Hepatocyte (in vitro differentiated cells): ENCODE measurements at places on chromosomes 5 and 9.

- no peaks in the 10 kb centered on the region for H3K27me3 ChIP-seq
- no peaks in the 10 kb centered on the region for H3K4me1 ChIP-seq
- no peak for DNase-seq
- no peaks in the 10 kb centered on the region for H3K36me3 ChIP-seq
These were observed 317.0 kb upstream of the MPDZ start for GRCh38 chr9:13596383-13596970.

- no peaks in the 10 kb centered on the region for H3K27me3 ChIP-seq
- DNase-seq = no peak
- no peak overlapping the region for H3K27ac ChIP-seq
- no peaks in the 10 kb centered on the region for H3K4me1 ChIP-seq
These were observed 20.3 kb upstream of the CTNNA1 start for GRCh38 chr5:138732933-138733332.

DNA sequence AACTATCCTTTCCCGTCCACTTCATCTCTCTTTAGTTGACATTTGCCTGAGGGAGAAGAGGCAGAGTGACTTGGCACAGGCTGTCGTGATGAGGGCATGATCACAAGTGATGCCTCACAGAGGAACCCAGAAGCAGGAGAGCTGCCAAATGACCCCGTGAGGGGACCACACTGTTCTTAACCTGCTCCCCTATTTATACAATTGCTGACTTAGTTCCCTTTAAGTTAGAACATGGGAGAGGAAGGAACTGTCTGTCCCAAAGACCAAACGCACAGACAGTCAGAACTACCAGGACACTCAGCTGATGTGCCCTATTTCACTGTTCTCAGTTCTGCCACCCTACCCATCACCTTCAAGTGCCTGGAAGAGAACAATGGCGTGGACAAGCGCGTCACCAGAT, 73.7 kb downstream of the SLC1A3 start:
- H3K36me3 ChIP-seq = no peaks in the 10 kb centered on the region
- peaks cover 4% of the 10 kb centered on the region for H3K4me1 ChIP-seq
- no peak overlapping the region for H3K4me3 ChIP-seq
- H3K27me3 ChIP-seq = no peaks in the 10 kb centered on the region

GRCh38 chr9:18741359-18741758, 267.4 kb downstream of the ADAMTSL1 start:
- H3K4me1 ChIP-seq = no peaks in the 10 kb centered on the region
- no peaks in the 10 kb centered on the region for H3K27me3 ChIP-seq
- H3K4me3 ChIP-seq = no peak overlapping the region
- H3K27ac ChIP-seq = no peak overlapping the region

GRCh38 chr5:172630082-172630481, 11.0 kb upstream of the NEURL1B start:
- no peaks in the 10 kb centered on the region for H3K27me3 ChIP-seq
- DNase-seq = no peak
- no peaks in the 10 kb centered on the region for H3K4me1 ChIP-seq
- H3K4me3 ChIP-seq = no peak overlapping the region
- no peaks in the 10 kb centered on the region for H3K36me3 ChIP-seq
